ENCODE measurements at places on chromosomes 2 and 18. TPM values are rescaled to one million over a fixed set of nuclear protein-coding genes. Genes with fewer than 3 reads are reported as not detected.

The NUP35 gene
- total RNA-seq = 12.6 TPM

The CRACDL gene
- total RNA-seq = 0.37 TPM

The PMAIP1 gene
- total RNA-seq = 61.3 TPM

The CERKL gene
- total RNA-seq = not detected

The LOXHD1 gene
- total RNA-seq = not detected

The BCL11A gene
- 0.79 TPM for total RNA-seq

The NAT8 gene
- total RNA-seq = not detected

The FNDC4 gene
- 3.2 TPM for total RNA-seq

The HOXD13 gene
- total RNA-seq = 5.3 TPM

The BIRC6 gene
- total RNA-seq = 83.6 TPM
